ENCODE measurements at places on chromosomes 2 and 18. TPM values are rescaled to one million over a fixed set of nuclear protein-coding genes. Genes with fewer than 3 reads are reported as not detected.

SETBP1 gene
- 16.2 TPM for total RNA-seq

BIN1 gene
- total RNA-seq = 8.8 TPM

PCARE gene
- total RNA-seq = 0.04 TPM

IL36RN gene
- 42.7 TPM for total RNA-seq

RPRM gene
- total RNA-seq = 1.5 TPM

ARHGAP15 gene
- total RNA-seq = 6.0 TPM

MTCL1 gene
- total RNA-seq = 7.0 TPM

GREB1L gene
- total RNA-seq = 1.8 TPM

SGO2 gene
- total RNA-seq = 2.3 TPM
